Mammary epithelial cell (primary cell): ENCODE measurements at places on chromosomes 4 and X. TPM values are rescaled to one million over a fixed set of nuclear protein-coding genes. Genes with fewer than 3 reads are reported as not detected.

DNA sequence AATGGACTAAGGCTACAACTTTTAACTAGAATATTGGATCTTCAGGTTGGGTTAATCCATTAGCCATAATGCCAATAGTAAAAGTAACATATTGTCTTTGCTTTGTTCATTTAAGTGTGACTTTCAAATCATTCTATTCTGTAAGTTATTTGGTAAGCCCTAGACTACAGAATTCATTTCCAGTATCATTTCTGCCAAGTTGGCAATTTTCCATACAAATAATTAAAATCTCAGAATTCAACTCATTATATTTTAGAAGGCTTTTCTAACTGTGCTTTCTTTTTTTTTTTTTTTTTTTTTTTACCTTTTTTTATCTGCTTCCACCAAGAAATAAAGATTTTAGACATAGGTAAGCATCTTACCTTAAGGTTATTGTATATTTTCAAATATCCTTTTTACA lies 173.4 kb downstream of the DCTD start:
- DNase-seq: no peak

DNA sequence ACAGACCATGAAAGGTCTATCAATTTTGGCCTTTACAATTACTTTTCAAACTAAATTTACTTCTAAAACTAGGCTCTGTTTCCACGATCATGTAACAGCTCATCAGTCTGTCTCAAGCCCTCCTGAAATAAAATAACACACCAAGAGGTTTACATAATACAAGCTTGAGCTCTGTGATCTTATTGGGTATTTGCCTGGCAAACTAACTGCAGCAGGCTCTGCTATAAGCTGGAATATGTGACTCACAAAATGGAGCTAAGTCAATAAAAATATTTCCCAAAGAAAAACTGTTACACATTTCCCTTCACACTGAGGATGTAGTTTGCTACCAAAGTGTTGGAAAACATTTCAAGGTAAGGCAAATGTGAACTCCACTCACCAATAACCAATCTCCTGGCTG lies 94.7 kb upstream of the GPM6B start:
- no peak for DNase-seq

DNA sequence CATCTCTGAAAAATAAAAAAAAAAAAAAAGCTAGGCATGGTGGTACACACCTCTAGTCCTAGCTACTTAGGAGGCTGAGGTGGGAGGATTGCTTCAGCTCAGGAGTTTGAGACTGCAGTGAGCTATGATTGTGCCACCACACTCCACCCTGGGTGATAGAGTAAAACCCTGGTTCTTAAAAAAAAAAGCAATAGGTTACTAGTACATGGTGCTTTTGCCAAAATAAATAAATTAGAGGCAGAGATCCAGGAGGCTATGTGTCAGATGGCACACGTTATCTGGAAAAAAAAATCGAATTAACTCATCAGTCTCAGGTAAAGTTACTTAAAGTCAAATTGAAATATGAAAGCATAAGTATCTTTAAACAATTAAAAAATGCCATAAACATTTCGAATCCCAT lies 94.3 kb downstream of the VCX3A start:
- DNase-seq: no peak

The MAOA gene
- 12.2 TPM for total RNA-seq
